ENCODE measurements at places on chromosomes 5 and 9.

GRCh38 chr5:16066810-16067209 lies 112.8 kb downstream of the MARCHF11 start:
- DNase-seq = no peak

- no peak for DNase-seq
Measured at GRCh38 chr9:135588886-135589595, 27.5 kb downstream of the PAEP start.

GRCh38 chr9:95854386-95855020 lies 21.0 kb upstream of the ERCC6L2 start:
- DNase-seq = no peak

GRCh38 chr5:137734962-137735554 lies 831 bp downstream of the KLHL3 start:
- DNase-seq = peak; percentile 10

DNA sequence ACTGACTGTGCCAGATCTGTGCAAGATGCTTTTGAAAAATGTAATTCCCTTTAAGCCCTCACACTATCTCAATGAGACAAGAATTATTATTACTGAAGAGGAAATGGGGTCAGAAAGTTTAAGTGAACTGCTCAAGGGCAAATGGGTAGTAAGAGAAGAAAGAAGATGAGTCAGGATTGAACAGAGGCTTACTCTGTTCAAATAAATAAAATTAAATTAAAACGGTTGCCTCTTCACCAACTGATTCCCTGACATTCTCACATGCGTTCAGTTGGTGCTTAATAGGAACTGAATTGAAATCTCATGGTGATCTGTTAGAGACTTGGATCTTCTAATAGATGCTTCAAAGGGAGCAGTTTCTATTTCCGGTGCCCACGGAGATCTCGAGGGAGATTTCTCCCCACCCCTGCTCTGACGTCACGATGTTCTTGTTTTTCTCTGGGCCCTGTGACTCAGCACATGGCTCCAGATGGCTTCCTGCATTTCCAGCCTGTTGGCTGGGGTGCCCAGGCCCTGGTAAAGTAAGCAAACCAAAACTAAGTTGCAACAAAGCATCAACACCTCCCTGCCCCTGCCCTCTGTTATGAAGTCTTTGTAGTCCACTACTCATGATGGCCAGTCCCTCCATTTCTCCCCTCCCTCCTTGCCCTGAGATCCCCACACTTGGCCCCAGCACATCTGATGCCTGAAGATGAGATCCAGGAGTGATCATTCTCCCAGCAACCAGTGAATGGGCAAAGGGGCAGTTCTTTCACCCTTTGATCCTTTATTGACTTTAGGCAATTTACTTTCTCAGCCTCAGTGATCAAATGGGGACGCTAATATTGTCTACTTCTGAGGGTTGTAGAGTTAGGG lies 106.1 kb upstream of the CPEB4 start:
- DNase-seq = no peak

DNA sequence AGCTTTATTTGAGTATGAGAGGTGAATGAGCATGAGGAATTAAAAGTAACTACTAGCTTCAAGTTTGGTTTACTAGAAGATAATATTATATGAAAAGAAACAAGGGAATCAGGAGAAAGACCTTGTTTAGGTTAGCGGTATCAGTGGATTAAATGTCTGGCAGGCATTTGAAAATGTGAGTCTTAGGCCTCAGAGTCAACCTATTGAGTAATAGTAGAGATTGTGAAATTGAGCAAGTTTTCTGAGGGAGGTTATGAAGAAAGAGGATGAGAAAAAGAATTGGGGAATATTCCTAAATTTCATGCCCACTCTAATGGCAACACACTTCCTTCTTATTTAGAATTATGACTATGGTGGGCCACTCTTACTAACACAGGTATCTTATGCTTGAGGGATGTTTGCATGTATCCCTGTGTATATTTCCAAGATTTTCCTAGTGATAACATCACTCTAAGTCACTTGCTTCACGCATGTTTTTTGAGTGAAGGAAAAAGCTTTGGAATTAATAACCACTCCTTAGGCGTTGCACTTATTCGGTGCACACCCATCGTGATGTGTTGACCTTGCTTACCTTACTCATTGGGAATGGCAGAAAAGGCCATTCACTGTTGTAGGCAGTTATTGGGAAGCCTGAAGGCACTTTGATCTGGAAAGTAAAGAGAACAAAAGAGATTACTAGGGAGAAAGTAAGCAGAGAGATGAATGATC lies 8.2 kb upstream of the ELL2 start:
- DNase-seq = no peak

- no peak for DNase-seq
Measured at GRCh38 chr5:111070272-111071134, 1.0 kb upstream of the TSLP start.

- DNase-seq = no peak
Measured at GRCh38 chr9:95057101-95057500, 260.4 kb downstream of the FANCC start.

GRCh38 chr9:132150256-132150655 lies 11.6 kb upstream of the NTNG2 start:
- peak; percentile 45 for DNase-seq

DNA sequence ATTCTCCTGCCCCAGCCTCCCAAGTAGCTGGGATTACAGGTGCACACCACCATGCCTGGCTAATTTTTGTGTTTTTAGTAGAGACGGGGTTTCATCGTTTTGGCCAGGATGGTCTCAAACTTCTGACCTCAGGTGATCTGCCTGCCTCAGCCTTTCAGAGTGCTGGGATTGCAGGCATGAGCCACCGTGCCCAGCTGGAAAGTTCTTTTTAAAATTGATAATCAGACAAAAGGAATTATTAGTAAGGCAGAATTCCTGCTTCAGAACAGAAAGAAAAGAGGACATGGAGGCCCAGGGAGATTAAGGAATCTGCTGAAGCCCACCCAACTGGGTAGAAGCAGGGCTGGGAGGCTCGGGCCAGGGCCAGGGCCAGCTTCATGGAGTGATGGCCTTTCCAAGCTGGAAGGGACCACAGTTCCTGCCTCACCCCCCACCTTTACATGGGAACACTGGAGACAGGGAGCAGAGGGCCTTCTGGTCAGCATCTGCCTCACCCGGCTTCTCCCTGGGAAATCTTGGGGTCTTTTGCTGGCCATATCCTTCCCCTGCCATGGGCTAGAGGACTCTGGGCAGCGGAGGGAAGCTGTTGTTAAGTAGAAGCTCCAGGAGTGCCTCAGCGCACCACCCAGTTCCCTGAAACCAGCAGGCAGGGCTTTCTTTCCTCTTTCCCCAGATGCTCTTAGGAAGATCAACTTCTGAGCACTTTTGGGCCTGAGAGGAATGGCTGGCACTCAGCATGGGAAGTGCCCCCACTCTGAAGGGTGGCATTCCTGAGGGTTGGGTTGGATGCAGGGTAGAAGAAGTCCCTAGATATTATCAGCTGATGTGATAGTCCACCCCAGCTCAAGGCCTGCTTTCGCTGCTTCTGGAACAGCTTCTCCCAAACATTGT lies 70.1 kb downstream of the RGS3 start:
- no peak for DNase-seq

- no peak for DNase-seq
Measured at GRCh38 chr9:130487500-130487899, 42.7 kb downstream of the ASS1 start.

- no peak for DNase-seq
Measured at GRCh38 chr9:130157079-130157478, 15.1 kb upstream of the NCS1 start.

DNA sequence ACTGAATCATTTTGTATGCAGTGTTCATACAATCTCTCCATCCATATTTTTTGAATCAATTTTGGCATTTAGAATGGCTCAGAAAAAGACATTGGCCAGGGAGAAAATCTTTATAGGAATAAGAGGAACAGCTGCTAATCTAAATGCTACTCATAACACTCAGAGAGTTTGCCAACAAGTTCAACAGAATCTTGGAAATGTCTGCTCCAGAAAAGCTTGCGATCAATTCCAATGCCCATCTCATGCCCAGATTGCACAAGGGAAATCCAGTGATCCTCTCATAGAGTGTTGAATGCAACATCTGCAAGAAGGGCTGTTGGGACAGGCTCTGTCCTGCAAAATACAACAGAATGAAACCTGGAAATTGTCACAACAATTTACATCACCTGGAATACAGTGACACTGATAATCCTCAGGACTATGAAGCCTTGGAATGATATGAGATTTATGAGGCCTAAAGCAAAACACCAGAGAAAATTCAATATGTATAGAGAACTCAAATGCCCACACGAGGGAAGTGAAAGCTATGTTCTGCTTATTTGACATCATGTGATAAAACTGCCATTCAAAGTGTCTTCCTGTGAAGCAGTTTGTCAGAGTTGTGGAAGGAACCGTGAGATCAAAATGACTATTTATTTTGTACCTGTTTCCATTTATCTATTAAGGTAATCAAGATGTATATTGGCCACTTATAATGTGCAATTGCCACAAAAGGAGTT lies 190.1 kb downstream of the PARP8 start:
- DNase-seq = no peak

DNA sequence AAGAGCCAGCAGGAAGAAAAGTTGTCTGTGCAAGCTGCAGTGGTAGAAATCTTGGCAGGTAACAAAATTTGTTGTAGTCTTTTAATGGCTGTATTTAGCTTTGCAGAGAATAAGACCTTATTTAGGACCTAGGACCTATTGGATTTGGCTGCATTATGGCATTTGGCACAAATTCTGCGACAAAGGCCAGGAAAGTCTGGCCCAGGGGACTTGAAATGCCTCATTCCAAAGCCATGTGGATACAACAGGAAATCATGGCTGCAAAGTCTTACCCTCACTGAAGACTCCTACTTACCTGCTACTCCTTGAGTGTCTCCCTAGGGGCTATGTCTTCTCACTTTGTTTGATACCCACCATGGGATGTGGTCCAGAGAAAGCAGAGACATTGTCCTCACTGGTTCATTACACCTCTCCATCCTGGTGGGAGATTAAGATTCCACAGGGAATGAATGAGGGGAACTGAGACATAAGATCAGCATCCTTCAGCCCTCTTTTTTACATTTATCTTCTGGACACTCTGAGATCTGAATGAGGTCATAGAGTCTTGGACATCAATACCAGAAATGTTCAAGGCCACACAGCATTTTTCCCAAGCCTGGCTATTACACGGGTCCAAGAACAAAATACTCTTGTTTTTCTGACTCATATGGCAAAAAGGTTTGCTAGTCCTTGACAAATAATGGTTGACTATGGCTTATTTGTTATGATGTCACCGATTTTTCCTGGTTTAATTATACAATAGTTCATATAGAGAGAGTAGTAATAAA lies 119.4 kb downstream of the PDE8B start:
- DNase-seq = no peak

- DNase-seq = peak; percentile 57
Measured at GRCh38 chr9:82560457-82560904, 502.5 kb downstream of the RASEF start.

Measured in DMS79 treated with DMSO at 0.1 percent for 48 hours (cell line).